ELF-1 (cell line): ENCODE measurements at places on chromosomes 6 and 20.

DNA sequence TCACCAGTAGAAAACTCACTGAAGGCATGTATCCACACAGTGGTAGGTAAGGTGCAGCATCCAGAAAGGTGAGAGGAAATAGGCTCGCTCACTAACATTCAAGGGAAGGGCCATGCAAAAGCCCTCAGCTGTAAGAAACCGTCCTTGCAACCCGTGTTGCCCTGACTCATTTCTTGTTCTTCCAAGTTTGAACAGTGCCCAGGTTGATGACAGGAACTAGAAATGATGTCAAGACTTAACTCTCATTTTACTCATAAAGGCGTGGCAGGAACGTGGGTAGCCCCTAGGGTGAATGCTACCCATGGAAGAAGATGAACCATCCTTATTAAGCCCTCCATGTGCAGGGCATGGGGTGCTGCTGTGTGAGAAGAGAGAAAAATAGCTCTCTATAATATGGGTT is 187.6 kb downstream of the CD83 start:
- no peak for DNase-seq

- DNase-seq: peak; percentile 44
Observed at GRCh38 chr6:106533054-106533453, 96.2 kb downstream of the RTN4IP1 start.

DNA sequence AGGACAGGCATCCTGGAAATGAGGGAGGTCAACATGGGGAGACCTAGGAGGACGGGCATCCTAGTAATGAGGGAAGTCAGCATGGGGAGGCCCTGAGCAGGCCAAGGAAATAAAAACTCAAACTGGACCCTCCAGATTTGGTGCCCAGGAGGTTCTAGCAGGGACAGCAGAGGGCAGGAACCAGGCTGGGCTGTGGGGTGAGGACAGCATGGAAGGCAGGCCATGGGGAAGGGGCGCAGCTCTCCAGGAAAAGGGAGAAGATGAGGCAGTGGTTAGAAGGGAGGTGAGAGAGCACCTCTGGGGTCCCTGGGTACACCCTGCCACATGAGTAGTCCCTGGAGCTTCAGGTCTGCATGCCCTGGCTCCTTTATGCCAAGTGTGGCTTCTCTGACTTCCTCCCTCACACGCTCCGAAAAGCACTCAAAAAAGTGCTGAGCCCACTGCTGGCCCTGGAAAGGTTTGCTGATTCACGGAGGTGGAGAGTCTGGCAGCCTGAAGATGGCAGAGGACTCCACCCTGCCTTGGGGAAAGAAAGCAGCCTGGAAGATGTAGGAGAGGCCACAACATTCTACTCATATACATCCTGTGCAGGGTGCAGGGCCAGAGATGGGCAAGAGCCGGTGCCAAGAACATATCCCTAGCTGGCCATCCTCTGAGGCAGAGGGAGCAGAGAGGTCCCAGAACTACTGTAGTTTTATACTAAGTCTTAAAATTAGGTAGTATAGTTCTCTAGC is 154.9 kb downstream of the MRPL14 start:
- no peak for DNase-seq

GRCh38 chr6:33320315-33321181 is 3.0 kb upstream of the ZBTB22 start:
- DNase-seq: peak; percentile 51

DNA sequence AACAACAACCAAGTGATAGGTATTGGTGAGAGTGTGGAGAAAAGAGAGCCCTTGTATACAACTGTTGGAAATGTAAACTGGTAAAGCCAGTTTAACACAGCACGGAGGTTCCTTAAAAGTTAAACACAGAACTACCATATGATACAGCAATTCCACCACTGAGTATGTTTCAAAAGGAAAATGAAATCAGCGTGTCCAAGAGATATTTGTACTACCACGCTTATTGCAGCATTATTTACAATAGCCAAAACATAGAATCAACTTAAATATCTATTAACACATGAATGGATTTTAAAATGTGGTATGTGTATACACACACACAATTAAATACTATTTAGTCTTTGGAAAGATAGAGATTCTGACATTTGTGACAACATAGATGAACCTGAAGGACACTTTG is 1.1 kb downstream of the PTCHD4 start:
- no peak for DNase-seq

DNA sequence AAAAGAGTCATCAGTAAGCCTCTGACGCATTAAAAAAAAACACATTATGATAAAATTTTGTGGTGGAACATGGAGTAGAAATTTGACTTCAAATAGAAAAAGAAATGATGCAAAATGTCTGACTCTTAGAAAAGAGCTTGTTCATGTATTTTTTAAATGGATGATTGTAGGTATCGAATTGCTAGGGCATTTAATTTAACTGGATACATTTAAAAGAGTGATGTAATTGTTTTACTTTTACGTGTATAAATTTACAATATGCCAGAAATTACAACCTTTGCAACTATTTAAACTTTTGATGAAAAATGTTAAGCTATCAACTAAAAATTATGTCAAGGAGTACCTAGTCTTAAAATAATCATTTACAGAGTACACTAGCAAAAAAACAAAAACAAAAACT is 4.5 kb upstream of the SDC4 start:
- no peak for DNase-seq

- no peak for DNase-seq
Observed at GRCh38 chr6:111792914-111793700, 80.1 kb downstream of the FYN start.

DNA sequence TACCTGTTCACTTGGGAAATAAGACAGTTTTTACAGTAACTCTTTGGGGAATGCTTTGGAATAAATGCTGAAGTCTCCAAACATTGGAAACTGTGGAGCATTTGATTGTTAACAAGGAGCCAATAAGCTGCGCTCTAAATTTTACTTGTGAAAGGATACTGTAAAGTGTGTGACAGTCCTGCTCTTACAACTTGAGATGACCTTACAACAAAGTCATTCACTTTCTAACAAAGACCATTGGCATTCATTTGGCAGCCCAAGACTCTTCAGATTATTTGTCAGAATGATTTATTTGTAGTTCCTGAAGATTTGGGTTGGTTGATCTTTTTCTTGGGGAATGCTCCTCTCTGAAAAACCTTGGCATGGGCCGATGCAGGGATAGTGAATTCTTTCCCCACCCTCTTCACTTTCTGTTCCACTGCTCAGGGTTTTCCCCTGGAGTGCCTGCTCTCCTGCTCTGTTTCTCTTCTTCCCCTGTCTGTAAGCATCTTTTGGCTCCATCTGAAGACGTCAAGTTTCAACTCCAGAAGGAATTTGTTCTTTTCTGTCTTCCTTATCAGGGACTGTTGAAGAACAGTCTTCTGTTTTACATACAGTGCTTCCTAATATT is 116.4 kb downstream of the AKAP7 start:
- peak; percentile 11 for DNase-seq

DNA sequence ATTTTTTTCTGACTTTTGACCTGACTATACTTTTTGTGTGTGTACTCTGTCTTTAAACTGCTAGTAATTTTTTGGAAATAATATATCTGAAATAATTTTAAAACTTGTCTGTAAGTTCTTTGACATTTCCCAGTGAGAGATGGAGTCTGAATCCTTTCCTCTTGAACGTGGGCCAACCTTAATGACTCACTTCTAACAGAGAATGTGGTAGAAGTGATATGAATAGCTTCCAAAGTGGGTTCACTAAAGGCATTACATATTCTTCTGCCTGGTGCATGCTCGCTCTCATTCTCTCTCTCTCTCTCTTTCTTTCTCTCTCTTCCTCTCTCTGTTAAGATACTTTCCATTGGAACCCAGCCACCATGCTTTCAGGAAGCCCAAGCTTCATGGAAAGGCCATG is 108.7 kb upstream of the FERMT1 start:
- DNase-seq: no peak

DNA sequence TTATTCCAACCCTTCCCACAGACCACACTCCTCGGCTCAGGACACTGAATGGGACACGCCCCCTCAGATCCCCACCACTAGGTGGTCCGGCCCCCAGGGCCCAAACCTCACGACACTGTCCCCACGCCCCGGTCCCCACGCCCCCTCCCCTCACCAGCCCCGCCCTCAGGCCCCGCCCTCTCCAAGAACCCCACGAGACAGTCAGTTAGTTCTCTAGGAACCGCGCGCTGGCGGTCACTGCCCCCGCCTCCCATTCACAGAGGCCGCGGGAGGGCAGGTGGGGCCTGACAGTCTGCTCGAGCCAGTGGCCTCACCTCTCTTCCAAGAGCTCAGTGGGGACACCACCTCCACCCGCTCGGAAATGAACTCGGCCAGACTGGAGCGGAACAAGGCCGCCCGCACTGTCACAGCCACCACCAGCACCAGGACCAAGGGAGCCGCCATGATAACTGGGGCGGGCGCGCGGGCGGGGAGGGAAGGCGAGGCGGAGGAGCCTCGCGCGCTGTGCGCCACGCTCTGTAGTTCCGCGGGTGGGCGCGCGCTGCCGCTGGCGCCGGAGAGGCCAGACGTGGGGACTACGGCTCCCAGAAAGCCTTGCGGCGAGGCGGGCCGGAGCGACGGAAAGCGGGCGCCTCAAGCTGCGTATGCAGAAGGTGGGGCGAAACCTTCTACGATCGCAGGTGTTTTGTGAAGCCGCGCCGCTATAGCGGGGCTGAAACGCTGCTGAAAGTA is at the start of gene PIGU:
PIGU (minus strand) TSS at position 451 of the 732 bp plus-strand sequence; CDS start at position 444, 7 bp downstream.
- peak; percentile 95 for DNase-seq
